Mesendoderm (in vitro differentiated cells): ENCODE measurements at places on chromosomes 4 and X.

DNA sequence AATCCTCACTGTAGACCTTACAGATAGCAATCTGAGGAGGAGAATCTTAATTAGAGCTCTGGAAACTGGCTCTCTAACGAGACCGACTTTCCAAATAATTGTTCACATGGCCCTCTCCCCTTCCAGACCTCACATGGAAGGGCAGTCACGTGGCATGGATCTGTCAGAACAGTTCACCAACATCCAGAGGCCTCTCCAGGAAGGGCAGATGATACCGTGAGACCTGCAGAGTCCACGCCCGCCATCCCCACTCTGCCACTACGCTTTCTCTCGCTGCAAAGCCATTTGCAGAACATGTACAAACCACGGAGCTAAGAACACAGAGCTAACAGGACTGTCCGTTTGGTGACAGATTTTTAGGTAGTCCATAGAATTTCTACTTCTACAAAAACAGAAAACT, 20.7 kb downstream of the FAT1 start:
- no peak for DNase-seq

DNA sequence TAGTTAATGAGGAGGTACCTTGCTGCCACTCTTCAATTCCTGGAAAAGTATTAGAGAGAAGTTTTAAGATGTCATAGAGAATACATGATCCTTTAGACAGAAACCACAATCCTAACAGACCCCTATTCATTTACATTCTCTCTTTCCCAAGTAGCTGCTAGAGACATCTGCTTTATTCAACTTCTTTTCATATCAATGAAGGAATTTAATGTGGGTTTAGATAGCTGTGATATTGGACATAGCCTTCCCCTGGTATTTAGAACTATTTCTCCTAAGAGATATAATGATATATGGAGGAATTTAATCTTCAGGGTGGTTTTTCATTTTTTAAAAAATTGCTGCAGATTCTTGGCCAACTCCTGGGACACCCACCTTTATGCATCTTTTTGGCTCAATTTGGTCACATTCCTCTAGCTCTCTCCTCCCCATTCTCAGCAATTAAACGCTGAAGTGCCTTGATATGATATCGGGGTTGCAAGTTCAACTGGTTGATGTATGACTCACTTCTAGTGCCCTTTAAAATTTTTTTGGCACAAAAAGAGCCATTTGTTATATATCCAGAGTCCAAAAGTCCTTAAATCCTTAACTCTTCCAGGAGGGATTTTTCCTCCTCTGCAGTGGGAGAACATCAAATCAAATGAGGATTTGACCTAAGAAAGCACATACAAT, 57.6 kb downstream of the DOCK11 start:
- DNase-seq = no peak

DNA sequence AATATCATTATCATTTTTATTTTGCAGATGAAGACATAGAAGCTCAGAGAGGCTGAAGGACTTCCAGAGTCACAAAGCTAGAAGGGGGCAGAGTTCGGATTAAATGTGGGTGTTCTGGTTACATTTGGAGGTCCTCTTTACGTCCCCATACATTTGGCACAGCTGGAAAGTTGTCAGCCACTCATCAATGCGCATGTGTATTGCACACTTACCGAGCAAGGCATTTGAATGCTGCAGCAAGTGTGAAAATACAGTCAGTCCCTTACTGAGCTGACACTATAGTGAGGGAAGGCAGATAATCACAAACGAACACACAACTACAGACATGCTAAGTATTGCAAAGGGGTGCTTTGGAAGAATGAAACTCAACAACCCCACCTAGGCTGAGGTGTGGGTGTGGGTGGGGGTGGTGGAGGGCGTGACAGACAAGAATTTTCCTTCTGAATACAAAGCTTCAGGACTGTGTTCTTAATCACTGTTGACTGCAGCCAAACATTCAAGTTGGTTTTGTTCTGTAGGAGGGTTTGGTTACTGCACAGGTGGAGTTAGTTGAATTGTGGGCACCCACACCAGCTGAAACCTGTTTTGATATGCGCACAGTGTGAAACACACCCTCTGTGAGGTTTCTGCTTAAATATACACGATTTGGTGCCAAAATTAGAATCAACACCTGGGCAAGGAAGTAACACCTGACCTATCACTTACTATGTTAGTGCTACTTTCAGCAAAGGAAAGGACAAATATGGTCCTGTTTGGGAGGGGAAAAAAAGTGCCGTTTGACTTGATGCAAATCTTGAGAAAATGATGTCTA, 72.4 kb downstream of the COQ2 start:
- DNase-seq = peak; percentile 28

GRCh38 chr4:176791591-176792325, 964 bp downstream of the VEGFC start:
- DNase-seq = peak; percentile 28

GRCh38 chr4:67687636-67688035, 13.3 kb downstream of the UBA6 start:
- no peak for DNase-seq

DNA sequence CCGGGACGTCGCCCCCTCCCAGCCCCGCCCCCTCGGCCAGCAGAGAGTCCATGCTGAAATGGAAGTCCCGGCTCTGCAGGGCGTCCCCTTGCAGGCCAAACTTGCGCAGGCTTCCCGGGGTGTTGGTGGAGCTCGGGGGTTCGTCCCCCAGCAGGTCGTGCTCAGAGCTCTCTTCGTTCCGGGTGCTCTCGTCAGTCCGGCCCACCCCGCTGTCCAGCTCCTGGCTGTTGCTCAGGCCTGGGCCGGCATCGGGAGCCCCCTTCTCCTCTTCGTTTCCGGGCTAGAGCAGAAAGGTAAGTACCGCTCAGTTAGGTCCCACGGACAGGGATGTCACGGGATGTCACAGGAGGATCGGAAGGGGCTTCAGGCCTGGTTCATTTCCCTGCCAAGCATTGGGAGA, 10.2 kb downstream of the SSR4 start:
- no peak for DNase-seq

- no peak for DNase-seq
Measured at GRCh38 chr4:98778206-98778605, 119.8 kb upstream of the TSPAN5 start.

DNA sequence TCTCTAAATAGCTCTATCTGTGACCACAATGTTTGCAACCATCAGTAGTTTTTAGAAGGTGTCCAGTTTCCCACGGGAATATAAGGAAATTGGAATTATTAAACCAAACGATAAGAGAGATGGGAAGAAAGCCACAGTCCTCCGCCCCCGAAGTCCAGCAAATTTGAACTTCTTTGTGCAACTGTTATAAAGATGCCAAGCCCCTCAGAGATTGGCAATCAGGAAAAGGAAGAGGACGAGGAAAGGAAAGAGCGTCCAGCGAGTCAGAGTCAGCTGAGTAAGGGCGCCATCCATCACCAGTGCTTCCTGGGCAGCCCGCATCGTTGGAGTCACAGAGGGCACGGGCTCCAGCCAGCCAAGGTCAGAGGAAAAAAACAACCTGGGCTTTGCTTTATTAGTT, 35.7 kb downstream of the LDB2 start:
- DNase-seq = no peak

DNA sequence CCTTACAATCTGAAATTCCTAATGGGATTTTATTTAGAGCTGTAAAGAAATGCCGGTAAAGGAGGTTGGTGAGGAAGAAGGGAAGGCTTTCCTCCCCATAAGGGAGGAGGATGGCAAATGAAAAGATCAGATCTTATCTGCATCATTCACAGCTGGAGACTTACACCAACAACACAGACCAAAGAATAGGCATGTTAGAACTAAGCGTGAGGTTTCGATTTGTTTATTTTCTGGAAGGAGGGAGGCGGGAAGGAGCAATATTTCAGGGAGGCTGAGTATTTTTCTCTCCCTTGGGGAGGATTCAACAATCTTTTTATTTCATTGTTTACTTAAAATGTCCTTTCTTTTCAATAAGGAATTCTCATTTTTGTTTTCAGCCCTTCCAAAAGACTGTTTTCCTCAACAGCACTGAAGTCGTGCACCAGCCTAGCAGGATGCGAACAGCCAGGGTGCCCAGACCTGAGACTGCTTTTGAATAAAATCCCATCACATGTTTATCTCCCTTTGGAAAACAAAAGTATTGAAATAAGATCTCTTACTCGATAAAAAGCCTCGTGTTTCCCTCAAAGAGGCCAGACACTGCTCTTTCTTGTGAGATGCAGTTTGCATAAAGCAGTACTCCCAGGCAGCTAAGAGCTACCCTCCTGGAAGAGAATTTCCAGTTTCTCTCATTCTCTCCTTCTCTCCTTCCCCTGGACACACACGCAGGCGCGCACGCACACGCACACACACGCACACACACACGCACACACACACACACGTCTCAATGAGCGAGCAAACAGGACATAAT, 236.1 kb downstream of the MGST2 start:
- DNase-seq = peak; percentile 87

GRCh38 chr4:77788990-77789389, 30.2 kb downstream of the CNOT6L start:
- DNase-seq = no peak

DNA sequence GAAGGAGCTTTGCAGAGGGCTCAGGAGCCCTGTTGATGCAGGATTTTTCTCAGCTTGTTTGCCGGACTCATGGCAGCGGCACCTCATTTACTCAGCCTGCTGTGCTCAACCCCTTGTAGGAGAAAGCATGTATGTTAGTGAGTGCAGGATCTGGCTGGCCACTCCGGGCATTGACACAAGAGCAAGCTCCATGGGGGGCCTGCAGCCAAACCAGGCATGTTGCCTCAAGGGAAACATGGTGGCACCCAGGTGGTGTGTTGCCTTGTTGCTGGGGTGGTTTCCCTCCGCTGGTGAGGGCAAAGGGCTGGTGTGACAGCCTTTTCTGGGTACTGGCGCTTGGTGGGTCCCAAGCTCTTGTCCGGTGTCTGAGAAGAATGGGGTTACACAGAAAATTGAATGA, 189.3 kb upstream of the ANXA3 start:
- peak; percentile 83 for DNase-seq

DNA sequence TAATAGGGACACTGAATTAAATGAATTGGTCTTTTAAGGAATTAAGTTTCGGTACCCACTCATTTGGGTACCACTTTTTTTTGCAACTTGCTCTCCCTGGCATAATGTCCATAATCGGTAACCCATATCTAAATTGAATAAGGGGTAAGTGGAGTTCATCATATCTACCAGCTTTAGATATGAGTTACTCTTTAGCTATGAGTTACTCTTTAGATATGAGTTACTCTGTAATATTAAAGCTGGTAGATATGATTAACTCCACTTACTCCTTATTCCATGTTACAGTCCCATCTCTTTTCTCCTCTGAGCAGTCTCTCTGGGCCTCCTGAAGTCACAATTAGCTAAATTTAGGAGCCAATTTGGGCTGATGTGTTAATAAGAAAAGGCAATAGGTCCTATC, 85.7 kb downstream of the TEX13C start:
- no peak for DNase-seq

DNA sequence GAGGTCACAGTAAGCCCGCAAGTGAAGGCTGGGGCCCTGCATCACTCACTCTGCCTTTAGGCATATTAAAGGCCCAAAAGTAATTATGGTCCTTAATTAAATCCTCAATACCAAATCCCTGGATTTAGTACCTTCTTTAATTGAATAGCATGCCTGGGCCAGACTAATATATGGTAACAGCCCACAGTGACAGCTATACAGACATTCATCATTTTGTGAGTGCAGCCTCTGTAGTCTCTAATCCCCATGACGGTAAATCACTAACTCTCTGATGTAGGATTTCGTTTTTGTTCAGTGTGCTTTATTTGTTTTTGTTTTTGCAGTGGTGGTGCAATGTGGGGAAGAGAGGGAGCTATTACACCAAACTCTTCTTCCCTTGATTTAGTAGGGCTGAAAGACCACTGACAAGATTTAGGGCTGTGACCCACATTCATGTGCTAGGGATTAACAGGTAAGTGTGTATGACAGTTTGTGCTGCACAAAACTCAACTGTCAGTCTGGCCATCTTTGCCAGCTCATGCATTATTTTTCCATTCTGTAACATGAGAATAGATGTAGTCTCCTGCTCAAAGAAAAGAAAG, 60.6 kb upstream of the SLC39A8 start:
- no peak for DNase-seq
